ENCODE measurements at places on chromosomes 4 and X.

GRCh38 chr4:36255577-36255976, 11.3 kb upstream of the ARAP2 start:
- no peak for DNase-seq

GRCh38 chrX:10199212-10199611, 42.4 kb downstream of the CLCN4 start:
- DNase-seq: no peak

DNA sequence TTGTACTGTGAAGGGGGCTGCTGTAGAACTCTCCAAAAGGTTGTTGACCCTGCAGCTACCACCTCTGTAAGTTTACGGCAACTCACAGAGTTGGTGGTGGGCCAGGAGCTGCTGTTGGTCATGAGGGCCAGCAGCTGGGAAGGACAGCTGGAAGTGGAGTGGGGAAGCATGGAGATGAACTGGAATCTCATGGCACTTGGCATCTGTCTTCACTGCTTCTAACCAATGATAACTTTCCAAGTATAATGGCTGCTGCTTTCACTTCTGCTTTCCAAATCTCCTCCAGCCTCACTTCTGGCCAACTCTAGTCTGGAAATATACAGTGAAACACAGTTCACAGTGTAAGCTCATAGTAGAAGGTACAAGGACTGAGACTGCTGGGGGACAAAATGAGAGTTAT, 126.5 kb upstream of the INTU start:
- no peak for DNase-seq

- no peak for DNase-seq
These were observed at the start of gene PGRMC2 for GRCh38 chr4:128287141-128287870. Gene PGRMC2, minus strand, starts transcription at chr4:128287813. Its CDS starts 23 bp downstream, at chr4:128287790.

DNA sequence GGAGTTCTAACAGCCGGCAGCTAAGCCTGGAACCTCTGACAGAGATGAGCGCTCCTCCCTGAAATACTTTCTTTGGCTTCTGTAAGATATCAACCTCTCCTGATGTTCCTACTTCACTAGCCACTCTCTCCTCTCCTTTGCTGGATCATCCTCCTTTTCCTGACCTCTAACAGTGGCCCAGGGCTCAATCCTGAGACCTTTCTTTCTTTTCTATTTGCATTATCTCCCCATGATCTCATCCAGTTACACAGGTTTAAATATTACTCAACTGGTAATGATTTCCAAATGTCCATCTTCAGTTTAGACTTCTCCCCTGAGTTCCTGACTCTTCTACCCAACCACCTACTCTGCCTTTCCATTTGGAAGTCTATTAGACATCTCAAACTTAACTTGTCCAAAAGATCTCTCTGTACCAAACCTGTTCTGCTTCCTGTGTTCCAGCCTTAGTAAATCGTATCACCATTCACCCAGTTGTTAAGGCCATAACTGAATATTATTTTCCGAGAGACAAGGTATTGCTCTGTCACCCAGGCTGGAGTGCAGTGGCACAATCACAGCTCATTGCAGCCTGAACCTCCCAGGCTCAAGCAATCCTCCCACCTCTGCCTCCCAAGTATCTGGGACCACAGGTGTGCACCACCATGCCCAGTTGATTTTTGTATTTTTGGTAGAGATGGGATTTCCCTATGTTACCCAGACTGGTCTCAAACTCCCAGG, 41.1 kb downstream of the RFC1 start:
- no peak for DNase-seq

DNA sequence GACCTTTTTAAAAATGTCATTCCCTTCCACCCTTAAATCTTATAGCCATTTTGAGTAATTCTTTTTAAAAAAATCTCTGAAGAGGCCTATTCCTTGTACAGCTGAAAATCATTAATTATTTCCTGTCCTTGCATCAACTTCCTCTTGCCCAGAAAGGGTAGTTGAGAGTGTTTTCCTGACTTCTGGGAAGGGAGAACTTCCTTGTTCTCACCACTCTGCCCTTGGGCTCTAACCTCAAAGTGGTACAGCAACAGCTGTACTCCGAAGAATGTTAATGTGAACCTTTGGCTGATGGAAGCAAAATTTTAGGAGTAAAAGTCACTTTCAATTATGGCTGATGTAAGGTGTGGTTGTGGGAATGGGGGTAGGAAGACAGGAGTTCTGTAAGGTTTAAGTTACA, 15.1 kb upstream of the FABP2 start:
- no peak for DNase-seq

DNA sequence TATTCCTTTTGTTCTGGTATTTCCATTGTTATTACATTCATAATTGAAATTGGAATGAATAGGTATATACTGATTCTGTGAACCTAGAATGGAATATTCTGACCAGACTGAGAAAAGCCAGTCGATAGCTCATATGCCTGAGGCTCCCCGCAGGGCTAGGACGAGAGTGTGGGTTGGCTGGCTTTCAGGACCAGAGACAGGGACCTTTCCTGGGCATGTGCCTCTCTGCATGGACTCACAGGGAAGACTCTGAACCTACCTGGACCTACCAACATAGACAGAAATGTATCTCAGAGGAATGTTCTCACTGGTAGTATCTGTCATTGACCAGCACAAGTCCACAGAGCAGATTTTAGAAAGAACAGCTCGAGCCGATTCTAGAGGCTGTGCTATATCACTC, 214.6 kb downstream of the FRMPD4 start:
- no peak for DNase-seq

- DNase-seq: no peak
These were observed 19.5 kb downstream of the SMPX start for GRCh38 chrX:21738210-21738949.

DNA sequence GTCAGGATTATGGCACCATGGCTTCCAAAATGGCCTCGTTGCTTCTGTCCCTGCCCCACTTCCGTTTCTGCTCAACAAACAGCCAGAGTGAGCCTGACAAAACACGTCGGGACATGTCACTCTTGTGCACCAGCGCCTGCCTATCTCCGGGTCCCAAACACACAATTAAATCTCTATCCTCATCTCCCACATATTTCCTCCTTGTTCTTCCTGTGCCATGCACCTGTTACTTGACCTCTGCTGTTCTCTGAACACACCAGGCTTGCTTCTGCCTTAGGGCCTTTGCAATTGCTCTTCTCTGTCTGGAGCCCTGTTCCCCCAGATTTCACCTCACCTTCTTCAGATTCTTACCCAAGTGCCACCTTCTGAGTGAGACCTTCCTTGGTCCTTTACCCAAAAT, 12.7 kb upstream of the CD38 start:
- no peak for DNase-seq

GRCh38 chr4:177478496-177478895, 36.3 kb upstream of the AGA start:
- DNase-seq: no peak

DNA sequence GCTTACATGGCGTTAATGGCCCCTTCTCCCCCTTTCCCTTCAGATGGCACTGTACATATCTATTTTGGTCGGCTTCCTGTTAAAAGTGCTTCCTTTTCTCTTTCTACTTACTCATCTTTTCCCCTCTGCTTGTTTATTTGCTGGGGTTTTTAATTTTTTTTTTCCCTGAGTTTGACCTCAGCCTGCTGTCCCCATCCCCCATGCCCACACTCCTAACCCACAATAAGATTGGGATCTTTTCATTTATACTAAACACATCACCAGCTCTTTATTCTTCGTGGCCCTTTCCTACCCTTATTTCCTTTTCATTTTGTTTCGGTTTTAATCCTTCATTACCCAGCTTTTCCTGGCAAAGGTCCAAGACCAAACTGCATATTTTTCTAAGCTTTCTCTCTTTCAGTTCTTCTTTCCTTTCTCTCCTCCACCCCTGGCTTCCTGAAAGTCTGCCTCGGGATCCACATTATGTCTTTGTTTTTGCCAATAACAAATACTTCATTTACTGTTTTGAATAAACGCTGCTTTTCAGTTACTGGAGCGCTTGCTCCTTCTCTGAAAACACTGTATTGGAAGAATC, 152.0 kb upstream of the USP9X start:
- DNase-seq: no peak

GRCh38 chr4:1252928-1253492, 4.1 kb upstream of the CTBP1 start:
- DNase-seq: no peak

- DNase-seq: no peak
These were observed 2201.2 kb downstream of the ARAP2 start for GRCh38 chr4:34043131-34043530.

DNA sequence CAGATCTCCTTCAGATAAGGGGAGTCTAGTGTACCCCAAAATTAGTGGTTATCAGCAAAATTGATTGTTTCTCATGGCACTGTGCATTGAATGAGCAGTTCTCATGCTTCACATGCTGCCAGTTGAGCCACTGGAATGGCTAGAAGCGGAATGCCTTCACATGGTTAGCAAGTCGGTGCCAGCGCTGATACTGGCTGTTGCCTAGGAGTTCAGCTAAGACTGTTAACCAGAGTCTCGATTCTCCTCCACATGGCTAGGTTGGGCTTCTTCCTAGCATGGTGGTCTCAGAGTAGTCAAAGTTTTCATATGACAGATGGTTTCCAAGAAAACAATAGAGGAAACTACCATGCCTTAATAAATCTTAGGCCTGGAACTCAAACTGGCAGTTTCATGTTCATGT, 12.2 kb downstream of the ANTXR2 start:
- DNase-seq: no peak

GRCh38 chr4:7344636-7345155, 90.0 kb downstream of the PSAPL1 start:
- no peak for DNase-seq

DNA sequence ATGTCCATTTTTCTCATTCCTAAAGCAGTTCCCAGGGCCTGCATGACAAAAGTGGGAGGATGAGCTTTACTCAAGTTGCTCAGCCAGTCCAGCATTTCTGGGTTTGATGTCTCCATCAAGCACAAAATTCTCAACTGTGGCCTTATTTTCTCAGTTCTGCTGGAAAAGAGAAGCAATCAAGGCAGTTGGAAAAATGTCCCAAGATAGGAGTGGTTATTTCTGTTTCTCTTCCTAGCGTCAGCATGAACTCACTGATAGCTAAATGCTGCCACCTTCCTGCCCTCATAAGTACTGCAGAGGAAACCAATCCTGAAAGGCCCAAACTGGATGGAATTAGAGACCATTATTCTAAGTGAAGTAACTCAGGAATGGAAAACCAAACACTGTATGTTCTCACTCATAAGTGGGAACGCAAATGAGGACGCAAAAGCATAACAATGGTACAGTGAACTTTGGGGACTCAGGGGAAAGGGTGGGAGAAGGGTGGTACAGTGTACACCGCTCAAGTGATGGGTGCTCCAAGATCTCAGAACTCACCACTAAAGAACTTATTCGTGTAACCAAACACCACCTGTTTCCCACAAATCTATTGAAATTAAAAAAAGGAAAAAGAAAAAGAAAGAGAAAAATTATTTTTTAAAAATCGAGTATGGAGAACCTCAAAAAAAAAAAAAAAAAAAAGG, 29.6 kb downstream of the ADH7 start:
- DNase-seq: peak; percentile 23

DNA sequence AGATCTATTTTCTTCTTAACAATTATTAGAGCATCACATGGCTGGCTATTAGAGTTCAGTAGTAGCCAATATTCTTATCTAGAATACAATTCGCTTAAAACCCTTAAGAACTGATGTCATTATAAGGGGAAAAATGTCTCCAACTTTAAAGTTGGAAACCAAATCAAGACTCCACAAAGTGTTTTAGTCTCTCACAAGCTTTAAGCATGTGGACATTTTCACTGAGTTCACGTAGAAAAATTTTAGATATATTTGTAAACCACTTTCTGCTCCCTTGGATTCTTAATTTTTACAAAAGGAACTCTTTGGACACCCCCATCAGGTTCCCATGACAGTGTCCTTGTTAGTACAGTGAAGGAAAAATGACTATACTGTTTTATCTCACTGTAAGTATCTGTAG, 123.9 kb upstream of the NAP1L5 start:
- DNase-seq: no peak

DNA sequence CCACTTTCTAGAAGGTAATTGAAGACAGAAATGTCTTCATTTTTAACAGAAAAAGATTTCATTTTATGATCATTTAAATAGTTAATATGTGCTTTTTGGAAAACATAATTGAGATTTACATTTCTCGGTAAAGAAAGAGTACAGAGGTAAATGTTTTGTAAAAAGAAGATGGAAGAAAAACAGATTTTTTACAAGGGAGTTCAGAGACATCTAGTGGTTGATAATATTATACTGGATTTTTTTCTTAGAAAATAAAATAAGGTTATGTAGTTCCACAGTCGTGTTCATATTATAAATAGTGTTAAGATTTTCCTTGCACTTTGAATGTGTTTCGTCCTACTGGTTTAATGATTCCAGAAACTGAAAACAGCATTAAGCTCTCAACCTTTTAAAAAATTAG, 60.6 kb downstream of the SMARCA1 start:
- no peak for DNase-seq

DNA sequence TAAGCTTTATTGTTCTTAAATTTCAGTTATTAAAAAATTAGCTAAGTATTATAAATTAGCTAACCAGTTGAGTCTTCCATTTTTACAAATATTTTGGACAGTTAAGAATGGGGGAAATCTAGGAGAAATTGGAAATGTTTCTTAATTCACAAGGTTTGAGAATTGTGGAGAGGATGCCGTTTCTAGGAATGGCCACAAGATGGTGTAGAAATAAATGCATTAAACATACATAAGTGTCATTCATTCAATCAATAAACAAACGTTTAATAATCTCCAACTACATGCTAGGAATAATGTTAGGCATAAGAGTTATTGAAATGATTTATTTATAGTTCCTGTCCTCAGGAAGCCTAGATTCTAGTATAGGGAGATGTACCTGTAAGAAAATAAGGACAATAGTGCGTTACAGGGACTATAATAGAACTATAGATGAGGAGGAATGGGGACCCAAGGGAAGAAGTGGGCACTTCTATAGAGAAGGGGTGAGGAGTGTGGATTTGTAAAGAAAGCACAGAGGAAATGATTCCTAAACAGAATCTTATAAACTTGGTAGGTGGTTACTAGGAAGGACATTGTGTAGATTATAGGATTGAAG, 195.7 kb upstream of the ANK2 start:
- no peak for DNase-seq

DNA sequence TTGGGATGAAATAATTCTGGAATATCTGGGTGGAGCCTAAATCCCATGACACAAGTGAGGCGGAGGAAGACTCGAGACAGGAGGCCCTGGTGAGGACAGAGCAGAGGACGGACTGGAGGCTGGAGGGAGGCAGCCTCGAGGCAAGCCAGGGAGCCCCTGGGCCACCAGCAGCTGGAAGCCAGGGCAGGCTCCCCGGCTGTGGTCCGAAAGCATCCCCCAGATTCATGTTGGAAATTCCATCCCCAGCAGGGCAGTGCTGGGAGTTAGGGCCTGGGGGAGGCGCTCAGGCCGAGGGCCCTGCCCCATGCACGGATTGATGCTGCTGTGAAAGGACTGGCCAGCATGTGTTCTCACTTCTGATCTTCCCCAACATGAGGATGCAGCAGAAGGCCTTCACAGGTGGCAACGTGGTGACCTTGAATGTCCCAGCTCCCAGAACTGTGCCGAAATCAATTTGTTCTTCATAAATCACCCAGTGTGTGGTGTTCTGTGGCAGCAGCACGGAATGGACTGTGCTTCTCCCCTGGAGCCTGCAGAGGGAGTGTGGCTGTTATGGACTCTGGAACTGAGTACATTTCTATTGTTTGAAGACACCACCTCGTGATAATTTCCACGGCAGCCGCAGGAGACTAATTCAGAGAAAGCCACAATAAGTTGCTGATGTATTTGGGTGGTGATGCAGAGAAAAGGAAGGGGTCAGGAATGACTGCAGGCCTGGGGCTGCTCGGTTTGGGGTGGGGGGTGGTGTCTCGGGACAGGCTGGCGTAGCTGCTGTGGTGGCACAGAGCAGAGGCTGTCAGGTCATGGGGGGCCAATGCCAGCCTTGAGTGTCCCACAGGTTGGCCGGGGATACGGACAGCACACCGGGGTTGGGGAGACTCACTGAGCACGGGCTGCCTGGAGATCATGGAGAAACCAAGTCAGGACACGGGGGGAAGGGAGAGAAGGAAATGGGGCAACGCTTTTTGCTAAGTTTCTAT, 56.9 kb downstream of the PCGF3 start:
- DNase-seq: no peak

Measured in hypothalamus (tissue), 51 donors.